ENCODE measurements at places on chromosomes 1 and 21. TPM values are rescaled to one million over a fixed set of nuclear protein-coding genes. Genes with fewer than 3 reads are reported as not detected.

DNA sequence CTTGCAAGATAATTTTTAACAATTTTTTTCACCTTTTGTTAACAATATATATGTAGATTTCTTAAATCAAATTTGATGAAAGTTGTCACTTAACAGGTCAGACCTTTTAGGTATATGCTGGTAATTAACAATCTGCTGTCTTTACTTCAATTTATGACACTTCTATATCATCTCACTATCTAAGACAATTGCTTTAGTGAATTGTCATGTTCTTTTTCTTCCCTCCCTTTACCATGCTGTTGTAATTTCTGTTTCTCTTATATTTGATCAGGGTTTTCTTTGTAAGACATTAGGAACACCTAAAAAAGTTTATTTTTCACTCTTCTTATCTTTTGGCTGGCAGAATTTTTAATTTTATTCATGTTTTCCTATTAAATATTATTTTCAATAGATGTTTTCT is 2.0 kb downstream of the IFI16 start:
- DNase-seq = no peak

ADCY10 gene
- 0.55 TPM for polyA plus RNA-seq

- no peak for DNase-seq
Measured at GRCh38 chr21:14482165-14482564, 64.0 kb downstream of the SAMSN1 start.

GRCh38 chr1:44632598-44632997 is 41.7 kb downstream of the TMEM53 start:
- no peak for DNase-seq

DNA sequence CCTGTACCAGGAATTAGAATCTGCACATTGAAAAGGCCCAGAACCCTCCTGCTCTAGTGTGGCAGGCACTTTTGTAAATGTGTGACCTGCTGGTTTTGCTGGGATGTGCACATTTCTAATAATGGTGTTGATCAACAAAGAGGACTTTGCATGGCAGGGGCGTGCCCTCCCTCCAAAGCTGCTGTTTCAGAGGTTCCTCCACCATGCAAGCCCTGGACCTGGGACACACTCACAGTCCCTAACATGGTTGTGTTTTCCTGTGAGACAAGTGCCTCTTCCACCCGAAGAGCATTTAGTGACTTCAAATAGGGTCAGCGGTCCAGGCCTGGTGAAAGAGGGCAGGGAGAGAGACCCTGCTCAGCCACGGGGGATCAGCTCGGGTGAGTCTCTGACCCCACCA is 28.1 kb downstream of the TENT5C start:
- no peak for DNase-seq

GRCh38 chr1:53115403-53116306 is 26.8 kb downstream of the SLC1A7 start:
- no peak for DNase-seq

GRCh38 chr21:45980271-45980670 is 1.3 kb upstream of the COL6A1 start:
- DNase-seq = no peak

DNA sequence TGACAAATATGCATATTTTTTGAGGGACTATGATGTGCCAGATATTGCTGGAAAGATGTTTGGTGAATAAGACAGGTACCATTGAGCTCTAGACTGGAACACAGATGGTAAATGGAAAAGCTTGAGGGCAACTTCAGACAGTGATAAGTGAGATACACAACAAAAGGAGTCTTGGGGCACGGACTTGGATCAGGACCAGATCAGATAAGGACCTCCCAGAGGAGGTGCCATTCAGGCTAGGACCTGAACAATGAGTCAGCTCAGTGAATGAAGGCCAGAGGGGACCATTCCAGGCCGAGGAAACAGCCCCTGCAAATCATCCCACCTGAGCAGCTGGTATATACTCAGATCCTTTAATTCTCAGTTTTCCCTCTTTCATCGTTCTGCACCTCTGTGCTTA is 1.8 kb upstream of the KCNJ15 start:
- no peak for DNase-seq

DNA sequence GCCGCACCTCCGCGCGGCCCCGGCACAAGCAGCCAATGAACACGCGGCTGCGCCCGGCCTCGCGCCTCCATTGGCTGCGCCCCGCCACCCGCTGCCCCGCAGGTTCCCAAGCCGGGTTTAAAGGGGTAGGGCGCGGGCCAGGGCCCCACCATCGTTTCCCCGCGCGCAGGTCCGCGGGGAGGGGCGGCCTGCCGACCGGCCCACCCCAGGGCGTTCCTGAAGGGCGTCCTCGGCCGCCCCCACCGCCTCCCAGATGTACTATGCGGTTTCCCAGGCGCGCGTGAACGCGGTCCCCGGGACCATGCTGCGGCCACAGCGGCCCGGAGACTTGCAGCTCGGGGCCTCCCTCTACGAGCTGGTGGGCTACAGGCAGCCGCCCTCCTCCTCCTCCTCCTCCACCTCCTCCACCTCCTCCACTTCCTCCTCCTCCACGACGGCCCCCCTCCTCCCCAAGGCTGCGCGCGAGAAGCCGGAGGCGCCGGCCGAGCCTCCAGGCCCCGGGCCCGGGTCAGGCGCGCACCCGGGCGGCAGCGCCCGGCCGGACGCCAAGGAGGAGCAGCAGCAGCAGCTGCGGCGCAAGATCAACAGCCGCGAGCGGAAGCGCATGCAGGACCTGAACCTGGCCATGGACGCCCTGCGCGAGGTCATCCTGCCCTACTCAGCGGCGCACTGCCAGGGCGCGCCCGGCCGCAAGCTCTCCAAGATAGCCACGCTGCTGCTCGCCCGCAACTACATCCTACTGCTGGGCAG is at the start of gene OLIG1:
Gene OLIG1, plus strand, starts transcription at position 148 of the 750 bp plus-strand sequence. Its CDS starts 106 bp downstream, at position 254.
- DNase-seq = no peak

DNA sequence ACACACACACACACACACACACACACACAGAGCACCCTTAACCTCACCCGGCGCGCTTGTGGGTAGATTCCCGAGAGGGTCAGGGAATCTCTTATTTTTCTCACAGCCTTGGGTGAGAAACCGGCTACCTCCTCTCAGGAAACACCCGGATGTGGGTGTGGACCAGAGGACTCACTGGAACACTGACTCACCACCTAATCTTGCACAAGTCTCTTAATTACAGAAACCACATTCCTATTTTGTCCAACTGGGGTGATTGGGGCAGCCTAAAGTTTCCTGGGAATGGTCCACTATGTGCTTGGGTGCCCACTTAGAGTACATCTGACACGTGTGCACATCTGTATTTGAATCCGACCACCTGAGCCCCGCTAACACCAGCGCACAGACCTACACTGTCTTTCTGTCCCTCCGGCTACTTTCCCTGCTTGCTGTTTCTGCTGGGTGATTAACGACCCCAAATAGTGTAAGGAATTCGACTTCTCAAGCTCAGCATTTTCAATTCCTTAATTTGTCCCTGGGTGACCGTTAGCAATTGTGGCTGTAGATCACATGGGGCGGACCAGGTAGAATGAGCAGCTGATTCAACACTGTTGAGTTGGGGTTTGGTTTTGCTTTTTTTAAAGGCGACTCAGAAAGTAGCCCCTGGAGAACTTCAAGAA is 14.0 kb upstream of the TBX15 start:
- DNase-seq = no peak

Measured in left renal pelvis (tissue), 4 donors.